ENCODE measurements at places on chromosomes 4 and X. TPM values are rescaled to one million over a fixed set of nuclear protein-coding genes. Genes with fewer than 3 reads are reported as not detected.

- no peak for DNase-seq
Observed at GRCh38 chrX:53305219-53305995, 24.0 kb upstream of the IQSEC2 start.

ALB gene
- total RNA-seq, result not detected

PHKA2 gene
- total RNA-seq, result 6.0 TPM

CCDC158 gene
- total RNA-seq, result 0.53 TPM

DNA sequence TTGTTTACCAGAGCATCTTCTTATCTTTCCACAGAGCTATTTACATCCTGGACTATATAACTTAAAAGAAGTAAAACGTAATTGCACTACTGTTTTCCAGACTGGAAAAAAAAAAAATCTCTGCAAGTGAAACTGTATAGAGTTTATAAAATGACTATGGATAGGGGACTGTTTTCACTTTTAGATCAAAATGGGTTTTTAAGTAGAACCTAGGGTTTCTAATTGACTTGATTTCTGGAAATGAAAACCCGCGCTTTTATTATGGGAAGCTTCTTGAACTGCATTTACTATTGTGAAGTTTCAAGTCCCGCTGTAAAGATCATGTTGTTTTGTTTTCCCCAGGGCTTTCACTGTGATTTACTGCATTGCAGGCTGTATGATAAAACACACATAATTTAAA, 162.7 kb downstream of the STIM2 start:
- no peak for DNase-seq

MTHFD2L gene
- 8.4 TPM for total RNA-seq

DNA sequence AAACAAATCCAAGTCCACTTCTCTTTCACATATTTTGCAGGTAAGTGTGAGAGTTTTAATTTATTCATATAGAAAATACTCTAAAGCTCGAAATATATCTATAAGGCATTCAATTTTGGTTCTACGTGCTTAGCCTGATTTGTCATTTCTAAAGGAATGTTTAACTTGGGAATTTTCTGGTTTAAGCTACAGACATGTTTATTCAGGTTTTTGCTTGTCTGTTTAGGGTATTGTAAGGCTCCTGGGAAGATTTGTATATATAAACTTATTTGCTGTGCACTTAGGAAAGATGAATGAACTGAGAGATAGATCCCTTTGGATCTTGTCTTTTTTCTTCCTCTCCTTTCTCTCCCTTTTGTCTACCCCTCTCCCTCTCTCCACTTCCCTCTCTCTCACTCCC, 185.9 kb upstream of the NEIL3 start:
- no peak for DNase-seq

- DNase-seq, result no peak
Observed at GRCh38 chrX:31580726-31581125, 508.9 kb upstream of the FTHL17 start.

ETDB gene
- not detected for total RNA-seq

DNA sequence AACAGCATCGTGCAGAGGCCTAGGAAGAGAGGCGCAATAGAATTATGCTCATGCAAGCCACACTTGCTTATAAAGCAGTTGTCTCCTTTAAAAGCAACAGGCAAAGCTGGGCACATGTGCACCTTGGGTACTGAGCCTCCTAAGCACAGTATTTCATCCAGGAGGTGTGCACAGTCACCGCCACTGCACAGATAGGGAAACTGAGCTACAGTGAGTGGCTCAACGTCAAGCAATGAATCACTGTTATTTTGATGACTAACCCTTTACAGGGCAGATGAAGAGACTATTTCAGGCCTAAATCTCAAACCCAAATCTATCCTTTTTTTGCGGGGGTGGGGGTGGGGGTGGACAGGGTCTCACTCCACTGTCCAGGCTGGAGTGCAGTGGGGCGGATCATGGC, 42.3 kb downstream of the BCOR start:
- no peak for DNase-seq

DNA sequence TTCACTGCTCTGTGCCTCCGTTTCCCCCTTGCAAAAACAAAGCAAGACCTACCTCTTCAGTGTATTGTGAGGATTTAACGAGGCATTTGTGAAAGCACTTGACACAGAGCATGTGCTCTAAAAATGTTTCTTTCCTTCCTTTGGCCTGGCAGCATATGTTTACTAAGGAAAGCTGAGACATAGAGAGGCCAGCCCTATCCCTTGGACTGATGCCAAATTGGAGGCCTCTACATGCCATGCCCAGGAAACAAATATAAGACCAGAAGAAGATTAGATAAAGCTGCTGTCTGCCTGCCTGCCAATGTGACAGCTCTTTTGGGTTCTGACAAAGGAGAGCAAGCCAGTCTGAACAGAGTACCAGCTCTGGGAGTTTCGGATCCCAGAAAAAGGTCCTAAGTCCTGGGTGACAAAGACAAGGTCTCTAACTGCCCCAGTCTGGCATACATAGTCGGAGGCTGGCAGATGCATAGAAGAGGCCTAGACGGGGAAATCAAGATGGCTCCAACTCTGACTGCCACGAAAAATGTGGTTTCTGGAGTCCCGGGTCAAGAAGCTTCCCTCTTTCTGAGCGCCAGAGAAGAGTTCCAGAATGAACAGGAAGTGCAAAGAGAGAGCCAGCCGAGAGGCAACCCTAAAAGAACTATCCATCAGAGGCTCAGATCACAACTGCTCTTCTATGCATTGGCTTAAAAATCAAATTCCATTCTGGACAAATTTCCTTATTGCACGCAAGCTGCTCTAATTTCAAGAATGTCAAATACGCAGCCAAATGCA, 25.8 kb downstream of the OTUD6A start:
- DNase-seq, result no peak

DNA sequence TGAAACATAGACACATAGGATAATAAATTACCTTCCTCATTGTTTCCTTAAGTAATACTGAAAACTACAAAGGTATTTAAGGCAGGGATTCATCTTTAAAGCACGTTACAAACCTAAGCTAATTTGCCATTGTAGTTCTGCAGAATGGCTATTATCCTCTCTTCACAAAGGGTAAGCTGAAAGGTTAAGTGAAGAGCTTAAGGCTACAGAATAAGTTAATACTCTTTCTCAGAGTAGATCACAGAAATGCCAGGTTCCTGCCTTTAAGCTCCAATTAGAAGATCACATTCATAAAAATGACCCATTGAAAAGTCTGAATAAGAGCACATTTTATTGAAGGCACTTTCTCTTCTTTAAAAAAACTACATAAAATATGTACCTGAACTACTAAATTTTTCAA, 42.1 kb upstream of the PRDM5 start:
- no peak for DNase-seq

BEX5 gene
- total RNA-seq, result not detected

- no peak for DNase-seq
Observed at GRCh38 chr4:8399298-8399697, 41.2 kb downstream of the ACOX3 start.

CRMP1 gene
- not detected for total RNA-seq

DNA sequence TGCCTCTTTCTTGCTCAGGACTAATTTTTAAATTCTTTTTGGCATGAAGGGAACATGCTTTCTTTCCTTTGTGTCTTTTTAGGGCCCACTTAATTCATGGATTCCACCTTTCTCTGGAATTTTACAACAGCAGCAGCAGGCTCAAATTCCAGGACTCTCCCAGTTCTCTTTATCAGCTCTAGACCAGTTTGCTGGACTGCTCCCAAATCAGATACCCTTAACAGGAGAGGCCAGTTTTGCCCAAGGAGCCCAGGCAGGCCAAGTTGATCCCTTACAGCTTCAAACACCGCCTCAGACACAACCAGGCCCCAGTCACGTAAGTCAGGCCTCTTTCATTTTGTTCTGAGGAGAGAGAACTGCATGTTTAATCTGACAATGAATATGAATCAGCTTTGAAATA, 2.3 kb downstream of the ODAM start:
- no peak for DNase-seq

- DNase-seq, result no peak
Observed at GRCh38 chr4:113300471-113300928, 251.0 kb downstream of the ANK2 start.

DNA sequence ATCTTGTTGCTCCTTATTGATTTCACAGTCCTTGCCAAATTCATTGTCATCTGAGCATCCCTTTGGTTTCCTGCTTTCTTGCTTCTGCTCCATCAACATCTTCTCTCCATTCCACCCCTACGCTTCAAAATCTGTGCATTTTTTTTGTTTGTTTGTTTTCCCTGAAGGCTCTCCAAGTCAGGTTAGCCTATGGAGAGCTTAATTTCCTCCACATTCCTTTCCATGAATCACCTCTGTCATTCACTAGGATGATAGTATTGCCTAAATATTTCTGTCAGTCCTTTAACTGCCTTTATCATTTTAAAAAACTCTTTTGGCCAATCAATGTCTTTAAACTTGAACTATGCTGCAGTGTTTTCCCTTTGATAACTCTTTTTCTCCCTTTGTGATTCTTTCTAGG, 67.7 kb downstream of the PPARGC1A start:
- DNase-seq, result no peak

GRCh38 chrX:136147976-136148375, 643 bp downstream of the FHL1 start:
- DNase-seq, result no peak

METAP1 gene
- total RNA-seq, result 56.5 TPM

DNA sequence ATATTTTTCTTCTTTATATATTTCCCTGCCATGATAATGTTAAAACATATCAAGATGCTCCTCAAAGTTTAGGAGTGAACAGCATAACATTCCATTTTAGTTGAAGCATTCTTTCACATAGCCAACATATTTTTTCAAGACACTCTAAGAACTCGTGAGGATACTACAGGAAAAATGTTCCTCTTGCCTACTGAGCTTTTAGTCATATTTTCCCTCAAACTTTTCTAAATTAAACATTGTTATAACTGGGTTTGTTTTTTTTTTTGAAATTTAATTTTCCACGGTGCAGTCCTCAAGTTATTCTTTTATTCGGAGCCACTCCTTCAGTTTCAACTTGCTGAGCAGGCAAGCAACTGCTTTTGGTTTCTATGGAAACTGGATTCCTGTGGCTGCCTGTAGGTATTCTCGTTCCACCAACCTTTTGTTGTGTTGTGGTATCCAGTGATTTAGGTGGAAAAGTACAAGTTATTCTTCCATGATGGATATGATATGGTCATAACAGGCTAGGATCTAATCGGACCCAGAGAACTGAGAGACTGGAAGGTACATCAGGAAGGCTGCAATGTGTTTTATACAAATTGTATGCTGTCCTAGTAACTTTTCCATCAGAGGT, 248.0 kb downstream of the TRIML1 start:
- DNase-seq, result no peak

DNA sequence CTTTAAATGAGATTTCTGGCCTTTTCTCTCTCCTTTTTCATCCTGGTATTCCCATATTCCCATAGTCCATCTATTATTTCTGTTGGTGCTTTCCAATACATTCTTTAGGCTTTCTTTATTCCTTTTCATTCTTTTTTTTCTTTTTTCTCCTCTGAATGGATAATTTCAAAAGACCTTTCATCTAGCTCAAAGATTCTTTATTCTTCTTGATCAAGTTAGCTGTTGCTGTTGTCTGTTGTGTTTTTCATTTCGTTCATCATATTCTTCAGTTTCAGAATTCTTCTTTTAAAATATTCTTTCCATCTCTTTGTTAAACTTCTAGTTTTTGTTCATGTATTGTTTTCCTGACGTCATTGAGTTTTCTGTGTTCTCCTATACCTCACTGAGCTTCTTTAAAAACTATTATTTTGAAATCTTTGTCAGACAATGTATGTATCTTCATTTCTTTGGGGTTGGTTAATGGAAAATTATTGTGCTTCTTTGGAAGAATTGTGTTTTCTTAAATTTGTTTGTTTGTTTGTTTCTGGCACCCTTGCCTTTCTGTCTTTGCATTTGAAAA, 30.2 kb downstream of the STK32B start:
- no peak for DNase-seq

DNA sequence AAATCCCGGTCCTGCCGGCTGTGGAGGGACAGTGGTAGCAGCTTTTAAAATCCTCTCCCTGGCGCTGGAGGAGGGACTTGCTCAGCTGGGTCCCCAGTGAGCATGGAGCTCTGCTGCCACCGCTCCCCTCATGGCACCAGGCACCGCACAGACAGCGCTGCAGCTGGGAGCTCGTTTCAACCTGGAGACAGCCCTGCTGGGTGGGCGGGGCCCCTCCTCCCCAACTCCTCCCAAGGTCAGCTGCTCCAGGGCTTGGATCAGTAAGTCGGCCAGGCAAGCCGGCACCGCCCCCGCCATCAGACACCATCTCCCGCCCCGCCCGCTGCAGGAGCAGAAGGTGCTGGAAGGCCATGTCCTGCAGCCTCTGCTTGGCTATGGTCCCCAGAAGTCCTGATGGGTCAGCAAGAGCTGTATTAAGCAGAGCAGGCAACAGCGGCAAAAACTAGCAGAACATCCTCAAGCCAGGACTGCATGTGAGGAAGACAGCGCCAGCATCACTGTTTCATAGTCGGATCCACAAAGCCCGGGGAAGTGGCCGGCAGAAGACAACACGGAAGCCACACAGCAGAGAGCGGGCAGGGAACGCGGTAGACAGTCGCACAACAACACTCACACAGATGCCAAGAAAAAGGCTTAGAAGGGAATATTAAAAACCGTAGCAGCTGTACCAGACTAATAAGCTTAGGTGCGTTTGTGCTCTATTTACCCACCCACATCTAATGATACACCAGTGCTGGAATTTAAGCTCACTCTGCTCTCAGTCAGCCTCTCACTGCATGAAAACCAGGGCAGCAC, 16.2 kb downstream of the ZFYVE28 start:
- DNase-seq, result no peak

GRCh38 chr4:163895378-163896005, 401.0 kb downstream of the TMA16 start:
- DNase-seq, result no peak

GRCh38 chrX:23803931-23804381, 21.0 kb downstream of the SAT1 start:
- DNase-seq, result peak; percentile 79

GRCh38 chrX:121135488-121136207, 88.2 kb downstream of the GLUD2 start:
- DNase-seq, result no peak

L1CAM gene
- total RNA-seq, result not detected

DNA sequence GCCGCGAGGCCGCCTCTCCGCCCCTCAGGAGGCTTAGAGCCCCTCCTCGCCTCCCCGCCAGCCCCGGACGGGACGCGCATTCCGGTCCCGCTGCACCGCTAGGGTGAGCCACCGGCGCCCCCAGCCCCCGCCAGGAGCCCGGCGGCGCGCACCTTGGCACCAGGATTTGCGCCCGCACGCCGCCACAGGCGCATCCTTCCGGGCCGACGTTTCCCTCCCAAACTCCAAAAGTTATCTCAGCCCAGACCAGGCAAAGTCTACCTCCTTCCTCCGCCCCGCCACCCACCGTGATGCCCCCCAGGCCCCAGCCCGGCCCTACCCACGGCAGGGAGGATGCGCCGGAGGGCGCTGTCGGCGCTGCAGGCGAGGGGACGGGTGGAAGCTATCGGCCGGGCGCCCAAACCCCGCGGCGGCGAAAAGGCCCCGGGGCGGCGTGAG, 538 bp downstream of the SCML2 start:
- no peak for DNase-seq

- DNase-seq, result no peak
Observed at GRCh38 chr4:25753239-25753638, 97.6 kb downstream of the SLC34A2 start.

- DNase-seq, result peak; percentile 5
Observed at GRCh38 chrX:39012621-39013111, 211.4 kb downstream of the MID1IP1 start.

Measured in SJSA1 (cell line).